Renal pelvis (tissue), 12 donors: ENCODE measurements at places on chromosomes 7 and 10. TPM values are rescaled to one million over a fixed set of nuclear protein-coding genes. Genes with fewer than 3 reads are reported as not detected.

DNA sequence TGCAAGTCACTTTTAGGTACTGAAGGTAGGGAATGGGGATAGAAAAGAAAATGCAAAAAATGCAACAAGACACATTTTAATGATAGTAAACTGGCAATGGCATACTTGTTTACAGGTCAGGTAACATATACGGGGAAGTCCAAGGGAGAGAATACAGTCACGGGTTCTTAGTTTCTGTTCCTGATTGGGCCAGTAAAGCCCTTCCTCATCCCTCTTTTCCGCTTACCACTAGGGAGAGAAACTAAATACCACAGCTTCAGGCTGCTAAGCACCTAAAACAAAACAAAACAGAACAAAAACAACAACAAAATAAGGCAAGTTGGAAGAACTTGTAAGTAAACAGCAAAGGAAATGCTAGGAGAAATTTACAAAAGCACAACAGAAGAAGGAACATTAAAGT is 65.2 kb upstream of the OGDHL start:
- no peak for DNase-seq

GRCh38 chr7:17301471-17302456 is 3.3 kb downstream of the AHR start:
- no peak for DNase-seq

INMT gene
- polyA plus RNA-seq, result 1.1 TPM

DNA sequence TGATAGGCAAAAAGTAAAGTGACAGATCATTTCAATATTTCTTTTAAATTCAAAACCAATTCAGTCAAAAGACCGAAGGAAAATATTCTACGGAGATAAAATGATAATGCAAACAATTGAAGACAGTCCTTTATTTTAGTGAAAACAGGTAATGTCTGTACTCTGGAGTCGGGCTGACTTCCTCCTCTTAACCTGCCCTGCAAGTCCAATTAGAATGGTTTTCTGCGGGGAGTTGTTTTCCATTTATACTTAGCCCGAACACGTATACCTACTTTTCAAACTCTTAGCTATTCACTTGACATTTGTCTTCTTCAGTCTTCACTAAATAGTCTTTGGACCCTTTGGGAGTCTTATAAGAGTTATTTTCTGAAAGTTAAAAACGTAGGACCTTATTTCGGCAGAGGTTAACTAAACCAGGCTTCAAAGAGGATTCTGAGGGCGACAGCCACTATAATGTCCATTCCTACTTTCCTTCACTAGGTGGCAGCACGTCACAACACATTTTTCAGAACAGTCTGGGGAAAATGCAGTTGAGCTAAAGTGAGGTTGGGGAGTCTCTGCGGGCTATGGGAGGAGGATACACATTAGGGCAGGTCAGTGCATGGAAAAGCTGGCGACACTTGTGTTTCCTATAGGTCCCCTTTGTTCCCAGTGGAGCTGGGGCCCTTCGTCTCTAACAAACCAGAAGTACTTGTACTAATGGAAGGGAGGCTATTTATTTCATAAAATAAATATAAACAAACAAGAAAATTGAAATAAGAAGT is 472.0 kb downstream of the KCNMA1 start:
- DNase-seq, result peak; percentile 67

ACTR1A gene
- polyA plus RNA-seq, result 78.4 TPM

GRCh38 chr10:123554656-123555055 is 111.5 kb upstream of the GPR26 start:
- DNase-seq, result no peak

SH2D4B gene
- polyA plus RNA-seq, result 0.07 TPM

LAMB1 gene
- 618 TPM for polyA plus RNA-seq

DNA sequence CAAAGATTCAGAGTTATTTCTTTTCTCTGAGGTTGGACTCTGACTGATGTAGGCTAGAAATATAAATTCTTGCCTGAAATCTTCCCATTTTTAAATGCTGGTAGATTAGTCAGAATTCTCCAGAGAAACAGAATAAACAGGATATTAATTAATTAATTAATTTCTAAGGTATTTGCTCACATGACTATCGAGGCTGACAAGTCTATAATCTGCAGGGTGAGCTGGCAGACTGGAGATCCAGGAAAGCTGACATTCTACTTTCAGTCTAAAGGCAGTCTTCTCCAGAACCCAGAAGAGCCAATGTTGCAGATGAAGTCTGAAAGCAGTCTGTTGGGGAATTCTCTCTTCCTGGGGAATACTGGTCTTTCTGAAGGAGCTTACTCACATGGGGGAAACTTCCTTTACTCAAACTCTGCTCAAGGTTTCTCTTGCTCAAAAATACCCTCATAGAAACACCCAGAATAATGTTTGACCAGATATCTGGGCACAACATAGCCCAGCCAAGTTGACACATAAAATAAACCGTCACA is 189.7 kb downstream of the KIF20B start:
- no peak for DNase-seq

- DNase-seq, result no peak
Observed at GRCh38 chr7:1995426-1995825, 237.3 kb downstream of the MAD1L1 start.

DNA sequence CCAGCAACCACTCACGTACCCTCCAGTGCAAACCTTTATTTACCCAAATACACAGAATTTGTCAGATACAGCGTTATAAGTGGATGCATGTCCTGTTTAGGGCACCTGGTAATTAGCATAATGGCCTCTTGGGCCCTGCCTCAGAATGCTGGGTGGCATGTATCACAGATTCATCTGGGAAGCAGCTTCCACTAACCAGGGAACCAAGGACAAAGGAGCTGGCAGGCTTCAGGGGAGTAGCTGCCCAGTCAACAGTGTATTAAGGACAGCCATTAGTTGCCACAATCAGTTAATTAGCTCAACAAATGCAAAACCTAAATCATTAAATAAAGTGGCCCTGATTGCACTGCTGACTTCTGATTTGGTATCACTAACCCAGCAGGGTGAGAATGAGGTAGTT is 105.7 kb downstream of the RAPGEF5 start:
- no peak for DNase-seq

DNA sequence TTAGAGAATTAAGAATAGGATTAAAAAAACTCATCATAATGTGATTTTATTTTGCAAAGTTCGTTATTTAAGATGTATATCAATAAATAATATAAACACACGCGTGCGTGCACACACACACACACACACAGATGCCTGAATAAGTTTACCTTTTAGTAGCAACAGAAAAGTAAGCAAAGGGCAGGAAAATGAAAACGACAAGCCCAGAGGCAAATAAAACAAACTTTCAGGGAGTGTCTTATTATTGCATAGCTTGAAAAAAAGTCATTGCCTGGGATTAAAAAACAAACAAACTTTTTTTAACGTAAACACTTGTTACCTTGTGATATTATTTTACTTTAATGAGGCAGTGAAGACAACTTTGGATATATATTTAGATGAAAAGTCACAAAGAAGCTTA is 226.4 kb downstream of the BAMBI start:
- DNase-seq, result no peak

- DNase-seq, result peak; percentile 22
Observed at GRCh38 chr7:95056107-95056739, 148.8 kb downstream of the PPP1R9A start.

- no peak for DNase-seq
Observed at GRCh38 chr10:45373003-45373575, 927 bp upstream of the ALOX5 start.

GRCh38 chr10:118965645-118966044 is 63.9 kb upstream of the NANOS1 start:
- no peak for DNase-seq

CALCR gene
- polyA plus RNA-seq, result 0.78 TPM

DNA sequence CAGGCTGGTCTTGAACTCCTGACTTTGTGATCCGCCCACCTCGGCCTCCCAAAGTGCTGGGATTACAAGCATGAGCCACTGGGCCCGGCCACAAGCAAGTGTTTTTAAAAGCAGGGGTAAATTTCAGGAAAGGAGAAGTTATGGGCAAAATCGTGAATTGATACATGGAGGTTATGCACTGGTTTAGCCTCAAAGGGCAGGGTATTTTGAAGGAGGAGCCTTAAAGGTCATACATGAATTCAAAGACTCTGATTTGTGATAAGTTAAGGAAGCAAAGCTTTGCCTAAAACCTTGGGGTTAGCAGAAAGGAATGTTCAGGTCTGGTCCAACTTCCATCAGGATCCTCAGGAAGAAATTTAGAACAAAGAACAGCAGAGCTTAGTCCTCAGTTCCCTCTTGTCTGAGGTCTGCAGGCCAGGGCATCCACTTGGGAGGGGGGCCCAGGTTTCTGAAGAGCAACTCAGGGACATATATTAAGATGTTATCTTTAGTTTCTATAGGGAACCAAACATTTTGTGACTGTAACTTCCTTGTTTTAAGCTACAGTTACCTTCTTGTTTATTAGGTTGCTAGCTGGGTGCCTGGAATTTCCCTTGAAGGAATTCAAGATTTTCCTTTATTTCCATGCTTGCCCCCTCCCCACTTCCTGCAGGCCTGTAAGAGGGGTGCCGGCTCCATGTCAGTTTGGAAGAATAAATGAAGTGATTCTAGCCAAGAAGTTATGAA is 2.8 kb upstream of the REPIN1 start:
- no peak for DNase-seq

- no peak for DNase-seq
Observed at GRCh38 chr7:35463751-35464150, 209.9 kb upstream of the TBX20 start.

DNA sequence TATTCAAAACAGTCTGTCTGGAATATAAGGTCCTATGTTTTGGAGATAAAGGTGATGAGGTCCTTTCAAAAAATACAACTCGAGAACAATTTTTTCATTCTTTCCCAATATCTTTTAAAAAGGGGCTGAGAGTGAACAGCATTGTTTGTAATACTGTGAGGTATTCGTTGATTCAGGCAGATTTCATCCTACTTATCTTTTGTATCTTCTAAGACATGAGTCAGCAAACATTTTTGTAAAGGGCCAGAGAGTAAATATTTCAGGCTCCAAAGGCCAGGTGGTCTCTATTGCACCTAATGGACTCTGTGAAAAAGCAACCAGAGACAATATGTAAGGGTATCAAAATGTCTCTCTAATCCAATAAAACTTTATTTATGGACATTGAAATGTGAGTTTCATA is 8.1 kb upstream of the ANK3 start:
- no peak for DNase-seq

DNA sequence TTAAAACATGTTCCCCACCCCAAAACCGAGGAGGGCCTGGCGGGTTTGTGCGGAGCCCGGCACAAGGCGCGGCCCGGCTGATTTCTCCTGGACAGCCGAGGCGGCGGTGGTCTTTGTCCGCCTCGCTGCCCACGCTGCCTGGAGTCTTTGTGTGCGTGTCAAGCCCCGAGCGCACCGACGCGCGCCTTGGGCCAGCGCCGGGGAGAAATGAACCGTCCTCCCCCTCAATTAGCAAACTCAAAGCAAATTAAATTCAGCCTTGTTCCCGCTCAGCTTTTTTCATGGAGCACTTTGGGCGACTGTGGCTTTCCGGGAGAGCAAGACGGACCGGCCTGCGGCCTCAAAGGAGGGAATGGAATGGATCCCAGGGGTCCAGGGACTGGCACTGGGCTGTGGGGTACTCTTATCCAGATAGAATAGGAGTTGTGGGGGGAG is 4.1 kb downstream of the EMX2 start:
- DNase-seq, result no peak

PIP gene
- polyA plus RNA-seq, result not detected

- no peak for DNase-seq
Observed at GRCh38 chr10:124541076-124541903, 79.7 kb downstream of the LHPP start.

DNA sequence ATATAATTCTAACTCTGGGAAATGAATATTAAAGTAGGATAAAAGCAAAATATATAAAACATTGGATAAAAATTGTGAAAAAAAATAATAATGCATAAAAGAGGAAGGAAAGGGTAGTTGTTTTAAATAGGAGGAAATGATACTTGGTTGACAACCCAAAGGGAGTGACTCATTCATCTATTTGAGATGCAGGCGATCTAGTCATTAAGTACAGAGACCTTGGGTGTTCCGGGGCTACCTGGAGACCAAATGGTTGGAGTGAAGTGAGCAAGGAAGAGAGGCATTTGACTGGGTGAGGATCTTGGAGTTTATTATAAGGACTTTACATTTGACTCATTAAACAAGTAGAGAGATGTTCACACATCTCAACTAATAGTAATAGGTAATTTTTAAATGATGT is 111.0 kb downstream of the LRRTM3 start:
- no peak for DNase-seq

DNA sequence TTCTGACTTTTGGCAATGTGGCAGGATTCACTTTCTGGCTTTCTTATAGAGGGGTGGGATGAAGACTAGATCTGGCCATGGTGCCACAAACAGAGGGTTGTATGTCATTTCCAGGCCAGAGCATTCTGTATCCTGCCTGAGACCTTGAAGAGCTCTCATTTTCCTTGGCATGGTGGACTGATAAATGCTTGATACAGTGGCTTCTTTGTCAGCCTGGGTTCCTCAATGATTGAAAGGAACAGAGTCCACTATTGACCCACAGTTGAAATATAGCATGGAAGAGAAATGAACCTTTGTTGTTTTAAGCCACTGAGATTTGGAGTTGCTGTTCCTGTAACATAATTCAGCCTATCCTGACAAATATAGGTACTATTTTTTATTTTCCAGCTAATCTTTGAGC is 462.7 kb downstream of the SUGCT start:
- DNase-seq, result no peak

DNA sequence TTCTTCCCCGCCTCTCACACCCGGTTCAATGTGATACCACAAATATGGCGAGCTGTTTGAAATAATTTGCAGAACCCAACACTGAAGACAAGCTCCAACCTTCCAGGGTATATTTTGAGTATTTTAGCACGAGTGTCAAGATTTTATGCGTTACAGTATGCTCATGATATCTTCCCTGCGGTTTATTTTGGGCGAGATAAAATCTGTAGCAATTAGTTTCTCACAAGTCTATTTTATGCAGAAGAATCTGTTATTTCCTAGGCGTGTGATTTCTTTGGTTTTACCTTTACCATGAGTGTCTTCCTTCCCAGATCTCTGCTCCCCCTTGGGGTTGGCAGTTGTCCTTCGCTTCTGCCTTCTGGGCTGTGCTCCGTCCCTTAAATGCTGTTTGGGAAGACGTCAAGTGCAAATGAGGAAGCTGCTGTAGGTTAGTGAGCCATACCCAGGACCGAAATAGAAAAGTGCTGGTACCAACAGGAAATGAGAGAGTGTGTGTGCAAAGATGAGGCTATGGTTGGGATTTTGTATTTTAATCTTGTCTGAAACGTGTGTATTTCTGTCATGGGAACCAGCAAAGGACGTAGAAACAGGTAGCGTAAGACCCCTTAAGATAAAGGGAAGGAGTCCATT is 299.8 kb downstream of the KLF6 start:
- DNase-seq, result no peak

FAS gene
- 9.3 TPM for polyA plus RNA-seq

DNA sequence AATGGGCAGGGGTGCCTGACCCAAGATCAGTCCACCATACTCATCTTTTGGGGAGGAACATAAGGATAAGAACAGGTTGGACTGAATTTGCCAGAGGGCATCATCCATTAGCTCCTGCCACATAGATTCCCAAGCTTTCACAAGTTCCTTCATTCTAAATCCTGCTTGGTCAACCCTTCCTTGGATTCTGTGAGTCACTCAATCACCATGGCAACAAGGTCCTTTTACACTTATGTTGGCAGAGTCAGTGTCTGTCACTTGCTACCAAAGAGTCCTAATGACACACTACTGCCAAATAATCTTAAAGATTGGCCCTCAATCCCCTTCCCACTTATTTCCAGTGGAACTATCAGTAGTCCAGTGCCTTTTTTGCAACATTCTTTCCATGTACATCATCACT is 5.0 kb upstream of the LGI1 start:
- DNase-seq, result no peak

C7orf33 gene
- not detected for polyA plus RNA-seq
